ENCODE measurements at places on chromosomes 1 and 21.

GRCh38 chr1:145845144-145845513 lies 301 bp upstream of the NUDT17 start:
- no peak for DNase-seq

DNA sequence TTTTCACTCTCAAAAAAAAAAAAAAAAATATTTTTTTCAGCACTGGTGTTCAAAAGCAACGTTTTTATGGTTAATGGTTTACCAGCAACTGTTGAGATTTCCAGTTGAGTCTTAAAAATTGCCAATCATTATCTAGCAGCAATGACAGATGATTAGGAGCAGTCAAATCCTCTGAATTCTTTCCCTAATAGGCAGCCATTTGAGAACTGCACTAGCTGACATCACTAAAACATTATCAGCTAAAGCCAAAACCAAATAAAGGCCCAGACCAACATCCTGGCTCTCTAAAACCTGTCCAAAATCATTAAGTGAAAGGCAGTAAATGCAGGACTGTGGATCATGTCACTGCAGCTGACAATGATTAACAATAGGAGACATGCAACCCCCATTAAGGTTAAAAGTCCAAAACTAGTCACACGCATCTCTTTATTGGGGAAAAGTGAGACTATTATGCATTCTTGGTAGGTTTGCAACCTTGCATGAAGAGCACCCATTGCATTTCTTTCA lies 14.0 kb downstream of the SFPQ start:
- no peak for DNase-seq

DNA sequence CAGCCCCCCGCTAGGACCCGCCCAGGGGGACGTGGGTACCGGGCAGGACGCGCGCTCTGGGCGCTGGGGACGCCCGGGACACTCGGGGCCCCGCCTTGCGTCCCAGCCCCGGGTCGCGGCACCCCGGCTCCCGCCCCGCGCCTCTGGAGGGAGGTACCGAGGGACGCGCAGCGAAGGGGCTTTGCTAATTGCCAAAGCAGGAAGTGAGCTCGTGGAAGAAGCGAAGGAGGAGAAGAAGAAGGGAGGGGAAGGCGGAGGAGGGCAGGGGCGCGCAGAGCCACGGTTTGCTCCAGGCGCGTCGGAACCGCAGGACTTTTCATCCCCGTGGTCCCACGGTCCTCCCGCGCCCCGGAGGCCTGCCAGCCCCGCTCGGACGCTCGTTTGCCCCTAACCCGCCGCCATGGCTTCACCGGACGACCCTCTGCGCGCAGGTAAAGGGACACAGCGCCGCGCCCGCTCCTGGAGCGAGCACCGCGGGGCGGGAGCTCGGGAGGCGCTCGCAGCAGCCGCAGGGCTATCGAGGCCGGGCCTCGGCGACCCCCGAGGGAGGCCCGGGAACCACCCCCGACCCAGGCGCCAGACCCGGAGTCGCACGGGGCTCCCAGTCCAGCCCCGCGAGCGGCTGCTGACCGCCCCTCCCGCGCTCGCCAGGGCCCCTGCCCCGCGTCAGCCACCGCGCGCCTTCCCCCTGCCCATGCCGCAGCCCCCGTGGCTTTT lies 1.3 kb downstream of the EDARADD start:
- DNase-seq = no peak

DNA sequence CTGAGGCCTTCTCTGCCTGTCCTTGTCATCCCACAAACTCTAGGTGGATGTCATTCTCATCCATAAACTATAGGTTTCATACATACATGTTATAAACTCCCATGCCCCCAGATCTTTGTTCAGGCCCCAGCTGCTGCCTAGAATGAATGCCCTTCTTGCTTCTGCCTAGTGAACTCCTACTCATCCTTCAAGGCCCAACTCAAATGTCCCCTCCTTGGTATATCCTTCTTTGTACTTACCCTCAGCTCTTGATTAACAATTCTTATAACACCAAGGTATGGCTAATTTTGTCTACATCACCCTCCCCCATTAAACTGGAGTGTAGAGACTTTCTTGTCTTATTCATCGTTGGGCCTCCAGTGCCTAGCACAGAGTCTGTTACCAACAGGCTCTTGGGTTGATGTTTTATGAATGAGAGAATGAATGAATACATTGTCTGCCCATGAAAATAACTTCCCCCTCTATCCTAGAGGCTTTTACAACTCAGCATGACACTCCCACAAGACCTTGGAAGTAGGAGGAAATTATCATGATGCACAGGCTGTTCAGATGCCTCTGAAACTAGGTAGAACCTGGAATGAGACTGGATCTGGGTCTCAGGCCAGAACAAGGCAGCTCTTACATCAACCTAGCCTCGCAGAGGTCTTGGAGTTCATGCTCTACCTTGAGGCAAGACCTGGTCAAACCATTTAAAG lies 26.9 kb downstream of the EPHB2 start:
- DNase-seq = no peak

DNA sequence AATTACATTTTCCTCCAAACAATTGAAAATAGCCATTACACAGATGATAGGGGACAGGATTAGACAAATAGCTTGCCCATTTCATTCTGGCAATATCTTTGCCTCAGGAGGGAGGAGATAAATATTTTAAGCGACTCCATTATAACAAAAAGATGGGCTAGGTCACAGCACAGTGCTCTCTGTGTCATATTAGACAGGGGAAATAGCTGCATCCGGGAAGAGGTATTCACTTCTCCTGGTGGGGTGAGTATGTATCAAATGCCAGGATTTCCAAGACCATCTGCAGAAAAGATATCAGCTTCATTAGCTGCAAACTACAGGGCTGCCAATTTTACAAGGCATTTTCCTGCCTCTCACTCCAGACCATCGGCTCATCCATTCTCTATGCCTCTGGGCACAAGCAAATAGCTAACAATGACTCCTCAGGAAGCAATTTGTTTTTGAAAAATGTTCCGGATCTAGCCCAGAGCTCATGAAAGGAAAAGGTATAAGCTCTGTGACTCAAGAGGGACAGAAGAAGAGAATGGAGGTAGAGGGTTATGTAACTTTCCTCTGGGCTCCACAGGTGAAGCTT lies 41.9 kb upstream of the ANGPTL7 start:
- no peak for DNase-seq

DNA sequence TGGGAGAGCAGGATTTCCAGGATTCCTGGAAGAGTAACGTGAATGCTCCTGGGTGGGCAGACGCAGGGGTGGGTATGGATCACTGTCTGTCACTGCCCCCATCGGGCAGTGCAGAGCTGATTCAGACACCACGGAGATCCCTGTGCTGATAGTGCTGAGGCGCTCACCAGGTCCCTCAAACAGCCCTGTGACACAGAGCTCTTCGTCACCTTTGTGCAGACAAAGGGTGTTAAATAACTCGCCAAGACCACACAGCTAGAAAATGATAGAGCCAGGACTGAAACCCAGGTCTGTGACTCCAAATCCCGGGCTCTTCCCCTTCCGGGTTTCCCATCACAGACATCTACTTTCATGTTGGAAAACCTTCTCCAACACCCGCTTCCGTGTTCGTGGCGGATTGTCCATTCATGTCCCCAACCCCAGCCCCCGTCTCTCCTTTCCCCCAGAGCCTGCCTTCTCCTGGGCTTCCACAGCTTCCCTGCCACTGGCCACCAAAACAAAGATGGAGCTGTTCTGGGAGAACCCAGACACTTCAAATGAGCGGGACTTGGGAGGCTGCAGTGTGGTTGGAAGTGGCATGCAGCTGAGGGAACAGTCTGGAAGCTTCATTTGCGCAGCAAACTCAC lies 2.6 kb downstream of the EFHD2 start:
- DNase-seq = no peak

DNA sequence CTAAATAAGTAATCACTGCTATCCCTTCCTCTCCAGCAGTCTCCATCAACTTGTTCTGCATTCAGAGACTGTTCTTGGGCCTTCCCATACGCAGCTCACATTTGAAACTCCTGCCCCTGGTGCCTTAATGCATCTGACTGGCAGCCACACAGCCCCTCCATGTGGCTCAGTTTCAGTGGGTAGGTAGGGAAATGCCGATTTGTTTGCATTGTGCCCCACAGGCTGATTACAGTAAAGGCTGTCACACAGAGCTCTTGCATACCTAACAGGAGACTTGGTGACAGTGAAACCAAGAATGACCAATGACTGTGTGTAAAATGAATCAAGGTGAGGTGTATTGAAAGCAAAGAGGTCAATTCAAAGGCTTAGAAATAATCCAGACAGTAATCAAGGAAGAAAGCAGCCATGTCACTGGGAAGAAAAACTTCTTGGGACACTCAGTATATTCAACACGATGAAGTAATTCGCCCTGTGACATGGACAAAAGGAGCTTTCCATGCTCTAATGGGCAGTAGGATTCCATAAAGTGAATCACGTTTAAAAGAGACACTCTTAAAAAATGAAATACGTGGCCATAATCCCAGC lies 12.7 kb upstream of the B3GALNT2 start:
- no peak for DNase-seq

- DNase-seq = no peak
These were observed 10.3 kb upstream of the FHAD1 start for GRCh38 chr1:15236746-15237145.

DNA sequence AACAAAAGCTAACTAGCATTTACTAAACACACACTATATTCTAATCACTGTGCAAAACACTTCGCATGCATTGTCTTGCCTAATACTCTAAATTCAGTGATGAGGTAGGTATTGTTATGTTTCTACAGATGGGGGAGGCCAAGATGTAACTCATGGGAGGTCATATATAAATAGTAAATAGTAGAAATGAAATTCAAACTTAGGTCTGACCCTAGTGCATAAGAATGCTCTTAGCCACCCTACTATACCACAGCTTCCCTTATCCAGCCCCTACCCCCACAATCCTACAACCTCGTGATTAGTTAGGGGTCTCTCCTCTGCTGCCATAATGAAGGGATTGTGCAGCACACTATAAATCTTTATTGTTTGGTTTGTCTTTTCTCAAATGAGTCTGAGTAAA lies 3.3 kb downstream of the PFDN2 start:
- DNase-seq = no peak

DNA sequence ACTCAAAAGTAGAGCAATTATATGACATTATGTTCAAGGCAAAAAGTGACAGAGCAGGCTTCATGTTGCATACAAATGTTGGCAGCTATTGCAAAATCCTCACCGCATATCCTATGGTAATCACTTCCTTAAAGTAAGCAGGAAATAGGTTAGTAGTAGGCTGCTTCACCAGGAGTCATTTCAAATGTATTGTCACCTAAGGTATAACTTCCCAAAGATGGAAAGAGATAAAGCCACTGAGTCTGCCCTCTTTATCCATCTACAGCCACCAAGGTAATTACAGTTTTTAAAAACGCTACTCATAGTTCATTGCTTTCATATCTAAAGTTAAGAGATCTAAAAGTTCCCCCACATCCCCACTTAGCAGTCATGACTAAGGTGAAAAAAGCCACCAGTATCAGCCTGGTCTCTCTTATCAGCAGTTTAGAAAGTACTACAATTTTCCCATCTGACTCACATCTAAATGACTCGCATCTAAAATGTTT lies 31.6 kb upstream of the UBE2U start:
- DNase-seq = peak; percentile 60

GRCh38 chr1:15948091-15948591 lies 27.8 kb downstream of the ZBTB17 start:
- no peak for DNase-seq
